Activated CD4-positive, alpha-beta memory T cell treated with anti-CD3 and anti-CD28 coated beads for 36 hours (primary cell): ENCODE measurements at places on chromosomes 5 and 9. TPM values are rescaled to one million over a fixed set of nuclear protein-coding genes. Genes with fewer than 3 reads are reported as not detected.

Gene CLTA
- total RNA-seq = 139 TPM

Gene IFNE
- total RNA-seq = not detected

Gene ZFAND5
- total RNA-seq = 93.8 TPM

Gene QRFP
- not detected for total RNA-seq

Gene SERF1A
- 16.3 TPM for total RNA-seq

Gene IL17B
- total RNA-seq = not detected

Gene ANKRD20A1
- total RNA-seq = 1.5 TPM

Gene SPATA31D4
- total RNA-seq = not detected

Gene ANXA2R
- total RNA-seq = 2.8 TPM

- no peaks in the 10 kb centered on the region for H3K36me3 ChIP-seq
- no peak overlapping the region for H3K27ac ChIP-seq
- DNase-seq = no peak
- H3K27me3 ChIP-seq = no peaks in the 10 kb centered on the region
- H3K4me3 ChIP-seq = no peak overlapping the region
Observed at GRCh38 chr5:168020542-168021294, 270.7 kb upstream of the WWC1 start.

GRCh38 chr5:90446961-90447360 is 27.6 kb downstream of the MBLAC2 start:
- no peaks in the 10 kb centered on the region for H3K4me1 ChIP-seq
- H3K27ac ChIP-seq = no peak overlapping the region
- H3K36me3 ChIP-seq = no peaks in the 10 kb centered on the region
- no peak for DNase-seq
- H3K4me3 ChIP-seq = no peak overlapping the region
- no peaks in the 10 kb centered on the region for H3K27me3 ChIP-seq

DNA sequence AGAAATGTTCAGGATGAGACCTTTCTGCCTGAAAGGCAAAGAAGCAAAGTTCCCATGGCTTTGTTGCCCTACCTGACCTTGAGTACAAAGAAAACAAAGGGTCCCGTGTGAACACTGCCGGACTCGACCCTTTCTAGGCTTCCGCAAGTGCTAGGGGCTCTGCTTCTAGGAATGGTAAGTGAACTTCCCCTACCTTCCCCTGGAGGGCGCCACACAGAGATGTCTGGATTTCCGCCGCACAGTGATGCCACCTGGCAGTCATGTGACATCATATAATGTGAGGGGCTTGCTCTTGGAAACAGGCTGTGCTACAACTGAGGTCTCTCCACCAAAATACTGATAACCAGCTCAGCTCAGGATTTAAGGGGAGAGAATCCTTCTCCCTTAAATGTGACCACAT is 56.6 kb downstream of the HSD17B3 start:
- H3K36me3 ChIP-seq = no peaks in the 10 kb centered on the region
- peaks cover 43% of the 10 kb centered on the region for H3K27me3 ChIP-seq
- DNase-seq = peak; percentile 19
- no peak overlapping the region for H3K27ac ChIP-seq

DNA sequence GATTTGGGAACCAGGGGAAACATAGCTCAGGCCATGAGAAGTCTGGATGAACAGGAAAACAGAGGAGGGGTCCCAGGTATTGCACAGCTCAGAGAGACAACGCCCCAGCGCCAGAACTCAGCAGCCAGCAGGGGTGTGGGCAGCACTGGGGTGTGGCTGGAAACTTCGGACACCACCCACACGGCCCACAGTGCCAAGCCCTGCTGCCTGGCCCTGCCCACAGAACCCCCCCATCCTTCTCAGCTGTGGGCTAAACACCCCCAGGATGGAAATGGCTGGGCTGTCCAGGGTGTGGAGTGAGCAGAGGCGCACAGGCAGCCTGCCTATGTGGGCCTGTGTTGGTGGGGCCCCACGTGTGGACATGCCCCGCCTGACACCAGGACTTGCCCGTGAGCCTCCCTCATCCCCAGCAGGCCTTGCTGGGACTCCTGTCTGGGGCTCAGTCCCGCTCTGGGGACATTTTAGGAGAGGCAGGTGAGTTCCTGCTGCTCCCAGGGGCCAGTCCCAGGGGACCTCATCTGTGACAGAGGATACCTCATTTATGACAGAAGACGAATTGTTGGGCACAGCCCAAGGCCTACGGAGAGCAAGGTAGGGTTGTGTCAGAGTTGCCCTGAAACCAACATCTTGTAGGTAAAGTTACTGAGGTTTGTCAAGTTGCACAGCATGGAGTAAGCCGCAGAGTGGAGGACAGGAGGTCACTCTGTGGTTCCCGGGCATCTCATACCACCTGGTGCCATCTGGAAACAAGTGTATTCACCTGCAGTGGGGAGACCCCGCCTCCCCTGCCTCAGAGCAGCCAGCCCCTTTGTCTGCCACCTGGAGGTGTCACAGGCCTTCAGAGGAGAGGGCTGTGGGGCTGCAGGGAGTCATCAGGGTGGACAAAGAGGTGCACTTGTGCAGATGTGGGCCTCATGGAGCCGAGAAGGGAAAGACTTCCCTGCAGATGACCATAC is 183.2 kb downstream of the AUH start:
- DNase-seq = peak; percentile 9
- H3K4me3 ChIP-seq = no peak overlapping the region
- no peaks in the 10 kb centered on the region for H3K36me3 ChIP-seq
- peaks cover 36% of the 10 kb centered on the region for H3K4me1 ChIP-seq

DNA sequence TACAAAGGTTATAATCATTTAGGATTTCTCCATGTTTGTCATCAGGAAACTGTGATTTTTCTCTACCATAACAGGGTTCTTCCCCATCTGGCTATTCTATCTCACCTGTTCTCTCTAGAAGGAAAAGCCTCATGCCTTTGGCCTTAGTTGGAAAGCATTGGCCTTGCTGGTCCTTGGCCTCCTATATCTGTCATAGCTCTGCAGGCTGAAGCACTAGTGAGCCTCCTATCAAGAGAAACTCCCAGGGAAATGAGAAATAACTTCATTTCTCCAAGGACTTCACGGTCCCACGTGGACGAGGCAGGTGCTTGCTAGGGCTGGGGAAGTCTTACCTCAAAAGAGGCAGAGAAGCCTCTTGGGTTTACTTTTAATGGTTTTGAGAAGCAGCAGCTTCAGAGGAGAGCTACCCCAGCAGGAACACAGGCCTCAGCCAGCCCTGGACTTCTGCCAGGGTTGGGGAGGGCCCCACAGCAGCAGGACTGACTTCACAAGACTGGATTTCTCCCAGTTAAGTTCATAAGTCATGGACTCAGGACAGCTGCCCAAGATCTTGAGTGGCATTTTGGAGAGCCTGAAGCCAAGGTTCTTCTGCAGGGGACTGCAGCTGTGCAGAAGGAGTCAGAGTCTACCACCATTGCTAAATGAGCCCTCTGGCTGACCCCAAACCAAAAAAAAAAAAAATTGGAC is 15.8 kb upstream of the PSAT1 start:
- H3K27ac ChIP-seq = no peak overlapping the region
- no peaks in the 10 kb centered on the region for H3K36me3 ChIP-seq
- no peak overlapping the region for H3K4me3 ChIP-seq
- no peak for DNase-seq

DNA sequence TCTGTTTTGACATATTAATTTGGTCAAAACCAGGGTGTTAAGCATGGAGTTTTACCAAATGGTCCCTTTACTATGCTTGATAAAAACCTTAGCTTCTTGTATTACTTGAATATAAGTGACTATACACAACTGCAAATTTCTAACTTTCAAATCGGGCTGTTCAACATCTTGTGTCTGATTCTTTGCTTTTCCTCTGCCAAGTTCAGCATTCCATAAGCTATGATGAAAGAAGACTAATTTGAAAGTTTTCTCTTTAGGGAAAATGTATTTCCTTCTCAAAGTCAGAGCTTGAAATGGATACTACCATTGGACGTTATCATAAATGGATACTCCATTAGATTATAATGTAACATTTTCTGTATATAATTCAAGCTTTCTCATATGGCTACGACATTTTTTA is 792.9 kb downstream of the EFNA5 start:
- no peaks in the 10 kb centered on the region for H3K36me3 ChIP-seq
- H3K4me3 ChIP-seq = no peak overlapping the region
- H3K4me1 ChIP-seq = no peaks in the 10 kb centered on the region
- H3K27me3 ChIP-seq = no peaks in the 10 kb centered on the region
- no peak overlapping the region for H3K27ac ChIP-seq
- DNase-seq = no peak

GRCh38 chr5:168239325-168239724 is 52.1 kb upstream of the WWC1 start:
- H3K27ac ChIP-seq = no peak overlapping the region
- H3K27me3 ChIP-seq = peaks cover 2% of the 10 kb centered on the region

- peak overlapping the region; percentile 35 for H3K27ac ChIP-seq
- H3K4me3 ChIP-seq = no peak overlapping the region
- peaks cover 36% of the 10 kb centered on the region for H3K4me1 ChIP-seq
- DNase-seq = no peak
- H3K36me3 ChIP-seq = peaks cover 31% of the 10 kb centered on the region
- H3K27me3 ChIP-seq = no peaks in the 10 kb centered on the region
Observed at GRCh38 chr5:56873056-56873455, 36.3 kb upstream of the SETD9 start.

- H3K4me3 ChIP-seq = no peak overlapping the region
- H3K27ac ChIP-seq = no peak overlapping the region
- peaks cover 78% of the 10 kb centered on the region for H3K4me1 ChIP-seq
- DNase-seq = no peak
- no peaks in the 10 kb centered on the region for H3K27me3 ChIP-seq
- H3K36me3 ChIP-seq = no peaks in the 10 kb centered on the region
Observed at GRCh38 chr9:124212381-124213050, 45.2 kb upstream of the NEK6 start.

DNA sequence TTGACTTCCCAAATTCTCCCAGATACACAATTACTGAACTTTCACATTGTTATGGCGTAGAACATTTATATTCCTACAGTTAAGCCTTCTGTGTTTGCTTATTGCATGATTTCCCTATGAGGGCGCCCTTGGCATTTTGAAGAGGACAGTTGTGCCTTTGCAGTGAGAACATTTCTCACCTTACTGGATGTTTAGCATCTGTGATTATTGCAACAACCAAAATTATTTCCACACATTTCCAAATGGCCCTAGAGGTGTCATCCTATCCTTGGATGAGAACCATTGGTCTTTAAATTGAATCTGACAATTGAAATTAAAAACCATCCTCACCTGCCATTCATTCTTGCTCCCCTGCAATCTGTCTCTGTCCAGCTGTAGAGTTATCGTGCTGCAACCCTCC is 104.0 kb downstream of the MAMDC2 start:
- no peak overlapping the region for H3K4me3 ChIP-seq
- H3K4me1 ChIP-seq = no peaks in the 10 kb centered on the region
- H3K36me3 ChIP-seq = no peaks in the 10 kb centered on the region
- no peaks in the 10 kb centered on the region for H3K27me3 ChIP-seq
- DNase-seq = no peak
- no peak overlapping the region for H3K27ac ChIP-seq

- DNase-seq = no peak
- H3K4me1 ChIP-seq = no peaks in the 10 kb centered on the region
- H3K36me3 ChIP-seq = no peaks in the 10 kb centered on the region
- no peak overlapping the region for H3K27ac ChIP-seq
- no peaks in the 10 kb centered on the region for H3K27me3 ChIP-seq
Observed at GRCh38 chr5:124034083-124034700, 522.2 kb downstream of the CSNK1G3 start.

GRCh38 chr5:168809218-168809617 is 230.1 kb upstream of the PANK3 start:
- no peak overlapping the region for H3K27ac ChIP-seq
- H3K36me3 ChIP-seq = no peaks in the 10 kb centered on the region
- peaks cover 15% of the 10 kb centered on the region for H3K27me3 ChIP-seq
- H3K4me3 ChIP-seq = no peak overlapping the region
- DNase-seq = no peak
- H3K4me1 ChIP-seq = no peaks in the 10 kb centered on the region

GRCh38 chr9:26675035-26675434 is 217.6 kb downstream of the CAAP1 start:
- DNase-seq = no peak
- no peak overlapping the region for H3K27ac ChIP-seq
- H3K4me3 ChIP-seq = no peak overlapping the region
- no peaks in the 10 kb centered on the region for H3K4me1 ChIP-seq

DNA sequence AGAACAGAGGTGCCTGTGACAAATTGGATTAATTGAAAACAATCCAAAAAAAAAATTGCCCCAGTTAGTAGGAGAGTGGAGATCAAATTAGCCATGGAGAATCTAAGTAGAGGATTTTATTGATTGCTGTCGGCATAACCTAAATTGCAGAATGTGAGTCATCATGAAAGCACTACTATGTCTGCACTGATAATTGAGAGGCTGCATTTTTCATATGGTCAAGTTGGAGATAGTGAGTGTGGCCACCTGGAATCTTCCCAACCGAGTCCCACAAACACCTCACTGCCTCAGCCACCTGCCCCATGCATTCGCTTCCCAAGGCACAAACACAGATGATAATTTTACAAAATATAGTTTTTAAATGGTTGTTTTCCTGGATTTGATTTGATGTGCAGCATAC is 123.7 kb downstream of the NTRK2 start:
- no peaks in the 10 kb centered on the region for H3K27me3 ChIP-seq
- H3K36me3 ChIP-seq = no peaks in the 10 kb centered on the region
- no peak for DNase-seq

- H3K27me3 ChIP-seq = peaks cover 11% of the 10 kb centered on the region
- no peak for DNase-seq
- H3K27ac ChIP-seq = no peak within 1 kb of the TSS
- H3K36me3 ChIP-seq = no peaks in the 10 kb centered on the region
Observed at GRCh38 chr9:21239911-21240310, at the start of gene IFNA14. Gene IFNA14 (minus strand): TSS chr9:21240005. CDS start chr9:21239935, 70 bp downstream.

- H3K27ac ChIP-seq = no peak overlapping the region
- H3K4me1 ChIP-seq = no peaks in the 10 kb centered on the region
- no peak overlapping the region for H3K4me3 ChIP-seq
Observed at GRCh38 chr9:90616806-90617205, 25.8 kb downstream of the DIRAS2 start.

DNA sequence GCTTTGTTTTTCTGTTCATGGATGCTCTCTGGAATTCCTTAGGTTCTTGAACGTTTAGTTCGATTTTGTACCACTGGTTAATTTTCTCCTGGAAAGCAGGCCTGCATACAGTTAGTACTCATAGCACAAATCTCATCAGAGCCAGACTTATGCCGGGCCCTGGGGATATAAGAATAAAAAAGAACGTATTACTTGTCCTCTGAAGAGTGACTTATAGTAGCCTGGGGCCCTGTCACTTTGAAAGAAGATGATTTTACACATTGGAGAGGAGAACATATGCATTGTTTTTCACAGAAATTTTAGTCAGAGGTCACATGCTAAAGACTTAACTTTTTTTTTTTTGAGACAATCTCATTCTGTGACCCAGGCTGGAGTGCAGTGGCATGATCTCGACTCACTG is 50.3 kb downstream of the ZNF462 start:
- DNase-seq = no peak
- no peak overlapping the region for H3K27ac ChIP-seq
- H3K27me3 ChIP-seq = no peaks in the 10 kb centered on the region
- H3K4me1 ChIP-seq = no peaks in the 10 kb centered on the region
- H3K36me3 ChIP-seq = no peaks in the 10 kb centered on the region
- H3K4me3 ChIP-seq = no peak overlapping the region

DNA sequence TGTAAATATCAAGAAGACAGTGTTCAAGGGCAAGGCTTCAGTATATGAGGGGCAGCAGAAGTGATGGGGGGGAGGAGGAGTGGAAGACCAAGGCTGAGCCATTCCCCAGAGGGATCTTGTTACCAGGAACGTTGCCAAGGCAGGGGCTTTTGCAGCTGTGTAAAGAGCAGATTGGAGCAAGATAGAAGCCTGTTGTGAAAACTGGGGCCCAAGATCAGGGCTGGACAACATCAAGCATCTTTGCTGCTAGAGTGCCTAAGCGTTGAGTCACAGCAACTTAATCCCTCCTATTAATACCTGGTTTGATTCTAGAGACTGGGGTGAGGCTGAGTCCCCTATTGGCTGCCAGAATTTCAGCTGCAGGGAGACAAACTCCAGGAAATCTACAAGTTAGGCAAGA is 18.4 kb upstream of the ERCC6L2 start:
- H3K27ac ChIP-seq = no peak overlapping the region
- no peaks in the 10 kb centered on the region for H3K27me3 ChIP-seq
- H3K4me3 ChIP-seq = no peak overlapping the region
